Cardiac muscle cell (in vitro differentiated cells and primary cell): ENCODE measurements at places on chromosomes 11 and 22.

GRCh38 chr22:42437488-42438292 lies 5.5 kb upstream of the NFAM1 start:
- H3K36me3 ChIP-seq, result no peaks in the 10 kb centered on the region
- peaks cover 4% of the 10 kb centered on the region for H3K4me1 ChIP-seq
- peak overlapping the region; percentile 25 for H3K4me3 ChIP-seq
- H3K27ac ChIP-seq, result no peak overlapping the region
- no peaks in the 10 kb centered on the region for H3K27me3 ChIP-seq

GRCh38 chr22:47073075-47073474 lies 310.6 kb downstream of the TBC1D22A start:
- no peaks in the 10 kb centered on the region for H3K36me3 ChIP-seq
- H3K27me3 ChIP-seq, result no peaks in the 10 kb centered on the region
- H3K27ac ChIP-seq, result no peak overlapping the region
- no peaks in the 10 kb centered on the region for H3K4me1 ChIP-seq
- H3K4me3 ChIP-seq, result no peak overlapping the region
- no peak for DNase-seq

DNA sequence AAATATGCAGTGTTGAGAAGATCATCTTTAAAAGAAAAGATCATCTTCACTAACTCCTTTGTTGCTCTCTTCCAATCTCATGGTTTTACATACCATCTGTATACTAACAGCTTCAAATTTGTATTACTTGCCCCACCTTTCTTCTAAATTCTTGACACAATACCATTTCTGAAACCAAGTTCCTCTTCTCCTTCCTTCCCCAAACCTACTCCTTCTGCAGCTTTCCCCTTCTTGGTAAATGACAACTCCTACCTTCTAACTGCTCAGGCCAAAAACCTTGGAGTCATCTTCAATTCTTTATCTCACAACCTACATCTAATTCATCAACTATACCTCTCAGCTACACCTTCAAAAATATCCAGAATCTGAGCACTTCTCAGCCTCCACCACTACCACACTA lies 9.3 kb downstream of the PRCP start:
- H3K4me3 ChIP-seq, result no peak overlapping the region
- H3K27me3 ChIP-seq, result no peaks in the 10 kb centered on the region
- H3K27ac ChIP-seq, result no peak overlapping the region
- H3K4me1 ChIP-seq, result no peaks in the 10 kb centered on the region

- H3K27me3 ChIP-seq, result no peaks in the 10 kb centered on the region
- H3K4me1 ChIP-seq, result peaks cover 7% of the 10 kb centered on the region
- H3K27ac ChIP-seq, result peak overlapping the region; percentile 77
Measured at GRCh38 chr22:32411402-32411801, 645 bp downstream of the RTCB start.

- H3K36me3 ChIP-seq, result no peaks in the 10 kb centered on the region
- no peak overlapping the region for H3K4me3 ChIP-seq
- no peak overlapping the region for H3K27ac ChIP-seq
- H3K4me1 ChIP-seq, result no peaks in the 10 kb centered on the region
- DNase-seq, result no peak
Measured at GRCh38 chr11:106061249-106061784, 15.8 kb downstream of the KBTBD3 start.

GRCh38 chr11:102733232-102733875 lies 8.6 kb upstream of the MMP8 start:
- no peak overlapping the region for H3K27ac ChIP-seq
- no peaks in the 10 kb centered on the region for H3K4me1 ChIP-seq
- H3K27me3 ChIP-seq, result no peaks in the 10 kb centered on the region
- no peaks in the 10 kb centered on the region for H3K36me3 ChIP-seq

GRCh38 chr11:122852796-122853160 lies 14.5 kb downstream of the CRTAM start:
- H3K4me3 ChIP-seq, result no peak overlapping the region
- H3K27me3 ChIP-seq, result no peaks in the 10 kb centered on the region
- no peaks in the 10 kb centered on the region for H3K36me3 ChIP-seq
- H3K4me1 ChIP-seq, result no peaks in the 10 kb centered on the region
- H3K27ac ChIP-seq, result no peak overlapping the region

DNA sequence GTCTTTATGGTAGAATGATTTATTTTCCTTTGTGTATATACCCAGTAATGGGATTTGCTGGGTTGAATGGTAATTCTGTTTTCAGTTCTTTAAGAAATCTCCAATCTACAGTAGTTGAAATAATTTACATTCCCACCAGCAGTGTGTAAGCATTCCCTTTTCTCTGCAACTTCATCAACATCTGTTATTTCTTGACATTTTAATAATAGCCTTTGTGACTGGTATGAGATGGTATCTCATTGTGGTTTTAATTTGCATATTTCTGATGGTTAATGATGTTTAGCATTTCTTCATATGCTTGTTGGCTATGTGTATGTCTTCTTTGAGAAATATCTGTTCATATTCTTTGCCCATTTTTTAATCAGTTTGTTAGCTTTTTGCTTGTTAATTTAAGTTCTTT lies 901.2 kb downstream of the METTL15 start:
- H3K27ac ChIP-seq, result no peak overlapping the region
- H3K4me1 ChIP-seq, result no peaks in the 10 kb centered on the region
- H3K36me3 ChIP-seq, result no peaks in the 10 kb centered on the region
- no peaks in the 10 kb centered on the region for H3K27me3 ChIP-seq
- H3K4me3 ChIP-seq, result no peak overlapping the region

DNA sequence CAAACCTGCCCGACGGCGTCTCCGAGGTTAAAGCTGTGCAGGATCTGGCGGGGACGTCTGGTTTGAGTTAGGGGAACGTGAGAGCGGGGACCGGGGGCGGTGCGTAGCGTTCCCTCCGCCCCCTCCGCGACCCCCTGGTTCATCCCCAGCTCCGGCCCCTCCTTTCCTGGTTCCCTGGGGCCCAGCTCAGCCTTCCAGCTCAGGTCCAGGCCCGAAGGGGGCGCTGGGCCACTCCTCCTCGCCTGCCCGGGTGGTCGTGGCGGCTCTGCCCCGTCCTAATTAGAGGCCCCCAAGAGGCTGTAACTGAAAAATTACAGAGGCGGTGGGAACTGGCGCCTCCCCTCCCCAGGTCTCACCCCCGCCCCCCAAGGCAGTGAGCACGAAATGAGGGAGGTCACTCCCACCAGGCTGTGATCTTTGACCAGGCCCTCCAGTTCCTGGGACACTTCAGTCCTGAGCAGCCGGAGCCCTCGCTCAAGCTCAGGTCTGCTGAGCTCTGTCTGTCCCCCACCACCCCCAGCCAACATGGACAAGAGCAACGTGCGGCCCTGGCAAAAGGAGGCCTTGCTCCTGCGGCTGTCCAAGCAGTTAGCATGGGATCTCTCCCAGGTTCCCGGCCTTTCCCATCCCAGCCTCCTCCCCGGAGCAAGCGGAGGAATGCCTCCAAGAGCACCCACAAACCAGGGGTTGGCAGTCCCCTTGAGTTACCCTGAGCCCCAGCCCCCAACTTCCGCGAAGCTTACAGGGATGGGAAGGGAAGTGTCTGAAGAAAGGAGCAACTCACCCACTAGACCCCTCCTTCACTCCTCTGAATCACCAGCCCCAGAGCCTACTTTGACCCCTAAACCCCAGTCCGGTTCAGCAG lies 3.3 kb downstream of the CD248 start:
- H3K4me1 ChIP-seq, result peaks cover 28% of the 10 kb centered on the region
- H3K27me3 ChIP-seq, result no peaks in the 10 kb centered on the region
- peak; percentile 54 for DNase-seq
- H3K27ac ChIP-seq, result peak overlapping the region; percentile 87
- peak overlapping the region; percentile 4 for H3K4me3 ChIP-seq
- H3K36me3 ChIP-seq, result no peaks in the 10 kb centered on the region

GRCh38 chr22:48893288-48894063 lies 934.2 kb downstream of the BRD1 start:
- DNase-seq, result no peak
- H3K4me1 ChIP-seq, result no peaks in the 10 kb centered on the region
- no peak overlapping the region for H3K27ac ChIP-seq
- no peaks in the 10 kb centered on the region for H3K27me3 ChIP-seq

- H3K4me3 ChIP-seq, result no peak overlapping the region
- no peak overlapping the region for H3K27ac ChIP-seq
- H3K4me1 ChIP-seq, result no peaks in the 10 kb centered on the region
- no peak for DNase-seq
Measured at GRCh38 chr11:11722246-11722645, 100.4 kb upstream of the GALNT18 start.

- DNase-seq, result no peak
- no peaks in the 10 kb centered on the region for H3K36me3 ChIP-seq
- no peaks in the 10 kb centered on the region for H3K4me1 ChIP-seq
- H3K4me3 ChIP-seq, result no peak overlapping the region
- no peaks in the 10 kb centered on the region for H3K27me3 ChIP-seq
Measured at GRCh38 chr22:48140261-48140813, 1377.9 kb downstream of the TBC1D22A start.

- peaks cover 40% of the 10 kb centered on the region for H3K36me3 ChIP-seq
- no peaks in the 10 kb centered on the region for H3K4me1 ChIP-seq
- no peak for DNase-seq
- H3K4me3 ChIP-seq, result no peak overlapping the region
Measured at GRCh38 chr11:216081-216974, 8.8 kb downstream of the RIC8A start.

GRCh38 chr11:12126344-12127019 lies 16.1 kb downstream of the MICAL2 start:
- no peak overlapping the region for H3K4me3 ChIP-seq
- no peaks in the 10 kb centered on the region for H3K36me3 ChIP-seq
- DNase-seq, result no peak
- H3K27me3 ChIP-seq, result no peaks in the 10 kb centered on the region
- peaks cover 28% of the 10 kb centered on the region for H3K4me1 ChIP-seq
